ENCODE measurements at places on chromosomes 6 and 20.

DNA sequence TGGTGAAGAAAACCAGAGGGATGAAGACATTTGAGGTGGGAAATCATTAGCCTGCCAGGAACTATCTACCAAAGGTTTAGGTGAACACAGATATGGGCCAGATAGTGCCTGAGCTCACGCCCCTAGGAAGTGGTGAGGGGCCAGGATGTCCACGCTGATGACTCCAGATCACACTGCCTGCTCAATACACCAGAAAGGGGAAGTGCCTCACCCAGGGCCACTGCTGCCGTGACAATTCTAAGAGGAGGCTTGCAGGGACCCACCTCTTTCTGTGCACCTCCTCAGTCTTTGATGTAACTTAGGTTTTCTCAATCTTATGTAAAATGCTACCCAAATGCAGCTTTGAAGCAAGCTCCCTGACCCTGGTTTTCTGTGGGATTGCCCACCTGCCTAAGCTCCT lies 5.4 kb upstream of the RAB44 start:
- H3K27ac ChIP-seq: no peak overlapping the region
- DNase-seq: no peak
- peaks cover 6% of the 10 kb centered on the region for H3K36me3 ChIP-seq
- H3K4me3 ChIP-seq: no peak overlapping the region
- peaks cover 19% of the 10 kb centered on the region for H3K4me1 ChIP-seq
- no peaks in the 10 kb centered on the region for H3K27me3 ChIP-seq

DNA sequence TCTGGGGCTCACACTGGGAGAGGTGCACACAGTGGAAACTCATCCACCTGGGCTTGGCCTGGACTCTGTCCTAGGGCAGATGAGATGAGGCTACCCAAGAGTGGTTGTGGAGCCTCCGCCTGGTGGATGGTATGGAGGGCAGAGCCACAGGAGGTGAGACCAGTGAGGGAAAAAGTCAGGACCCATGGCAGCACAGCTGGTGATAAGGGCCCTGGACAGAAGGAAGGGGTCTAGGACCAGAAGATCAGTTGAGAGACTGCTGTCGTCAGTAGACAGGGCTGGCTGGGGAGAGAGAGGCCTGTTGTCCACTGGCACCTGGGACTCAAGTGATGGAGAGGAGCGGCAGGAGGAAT lies 29.8 kb downstream of the PLCG1 start:
- no peaks in the 10 kb centered on the region for H3K27me3 ChIP-seq
- DNase-seq: no peak
- H3K27ac ChIP-seq: no peak overlapping the region
- H3K36me3 ChIP-seq: peaks cover 95% of the 10 kb centered on the region
- H3K4me1 ChIP-seq: no peaks in the 10 kb centered on the region
- no peak overlapping the region for H3K4me3 ChIP-seq

GRCh38 chr20:22402550-22402949 lies 181.8 kb downstream of the FOXA2 start:
- no peak overlapping the region for H3K4me3 ChIP-seq
- no peaks in the 10 kb centered on the region for H3K4me1 ChIP-seq
- H3K27ac ChIP-seq: no peak overlapping the region
- no peak for DNase-seq
- H3K27me3 ChIP-seq: no peaks in the 10 kb centered on the region

DNA sequence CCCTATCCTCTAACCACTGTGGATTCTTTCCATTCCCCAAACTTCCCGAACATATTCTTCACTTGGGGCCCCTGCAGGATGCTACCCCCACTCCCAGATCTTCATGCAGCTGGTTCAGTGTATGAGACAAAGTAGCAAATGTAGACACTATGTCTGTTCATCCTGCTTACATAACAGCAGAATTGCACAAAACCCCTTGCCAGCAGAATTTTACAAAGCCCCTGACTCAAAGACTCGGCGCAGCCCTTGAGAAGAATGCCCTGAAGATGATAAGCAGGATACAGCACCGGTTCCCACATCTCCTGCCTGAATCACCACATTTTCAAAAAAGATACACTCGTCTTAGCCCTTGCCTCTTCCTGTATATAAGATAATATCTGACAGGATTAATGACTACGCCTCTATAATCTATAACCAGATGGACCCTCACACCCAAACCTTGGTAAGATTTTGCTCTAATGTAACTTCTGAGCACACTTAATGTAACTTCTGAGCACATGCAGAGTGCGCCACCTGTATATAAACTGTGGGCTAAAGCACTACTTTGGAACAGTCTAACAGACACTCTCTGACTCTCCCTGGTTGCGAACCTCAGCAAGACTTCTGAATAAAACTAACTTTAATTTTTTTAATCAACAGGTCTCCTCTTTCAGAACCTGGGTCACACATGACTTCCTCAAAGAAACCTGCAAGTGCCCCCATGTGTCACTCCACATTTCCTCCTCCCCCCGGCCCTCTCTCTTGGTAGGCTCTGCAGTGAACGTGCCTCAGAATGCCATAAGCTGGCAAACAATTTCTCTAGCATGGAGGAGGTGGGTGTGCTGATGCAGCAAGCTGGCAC lies 28.7 kb downstream of the RALGAPA2 start:
- H3K27ac ChIP-seq: no peak overlapping the region
- no peak for DNase-seq
- H3K36me3 ChIP-seq: peaks cover 7% of the 10 kb centered on the region
- no peak overlapping the region for H3K4me3 ChIP-seq
- H3K27me3 ChIP-seq: no peaks in the 10 kb centered on the region

DNA sequence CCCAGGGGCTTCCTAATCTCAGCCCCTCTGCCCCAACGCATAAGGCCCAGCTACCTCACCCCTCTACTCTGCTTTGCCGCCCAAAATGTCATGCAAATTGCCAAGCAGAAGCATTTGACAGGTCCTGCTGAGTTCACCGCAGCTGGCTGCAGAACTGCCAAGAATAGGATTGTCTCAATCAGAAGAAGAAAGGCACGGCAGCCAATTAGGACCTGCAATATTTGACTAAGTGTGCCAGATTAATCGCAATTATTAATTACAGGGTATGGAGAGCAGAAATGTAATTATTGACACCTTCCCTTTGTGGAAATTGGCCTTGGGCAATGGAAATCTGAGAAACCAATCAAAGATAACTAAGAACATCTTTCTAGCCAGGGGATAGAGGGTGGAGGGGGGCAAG lies 318.6 kb downstream of the LRFN2 start:
- H3K4me1 ChIP-seq: no peaks in the 10 kb centered on the region
- H3K27me3 ChIP-seq: no peaks in the 10 kb centered on the region
- no peaks in the 10 kb centered on the region for H3K36me3 ChIP-seq
- no peak overlapping the region for H3K4me3 ChIP-seq
- no peak for DNase-seq
- H3K27ac ChIP-seq: no peak overlapping the region

- no peak for DNase-seq
- H3K4me3 ChIP-seq: no peak overlapping the region
- H3K27ac ChIP-seq: no peak overlapping the region
- peaks cover 5% of the 10 kb centered on the region for H3K4me1 ChIP-seq
- no peaks in the 10 kb centered on the region for H3K27me3 ChIP-seq
Observed at GRCh38 chr6:166317261-166318212, 9.3 kb upstream of the PRR18 start.

DNA sequence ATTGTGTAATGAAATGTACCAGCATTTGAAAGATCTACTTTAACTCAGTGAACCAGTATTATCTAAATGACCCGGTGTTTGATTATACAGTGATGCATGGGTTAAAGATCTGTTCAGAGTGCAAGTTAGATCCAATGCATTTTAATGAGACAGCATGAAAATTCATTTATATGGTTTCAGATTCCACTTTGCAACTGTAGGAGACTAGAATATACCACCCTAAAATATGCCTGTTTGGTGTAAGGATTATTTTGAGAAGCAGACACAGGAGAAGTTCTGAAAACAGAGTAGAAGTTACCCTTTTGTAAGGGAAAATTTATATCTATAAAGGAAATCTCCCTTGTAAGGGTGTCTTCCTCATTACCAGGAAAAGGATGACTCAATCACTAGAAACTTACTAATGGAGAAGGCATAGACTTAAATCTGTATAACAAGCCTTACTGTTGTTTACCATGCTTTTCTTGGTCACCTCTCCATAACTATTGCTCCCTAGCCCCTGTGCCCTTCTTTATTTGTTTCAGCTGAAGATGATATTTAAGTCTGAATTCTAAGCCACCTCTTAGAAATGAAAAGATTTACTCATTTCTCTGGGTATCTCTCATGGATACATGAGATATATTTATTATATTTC lies 105.4 kb downstream of the NCOA3 start:
- H3K4me1 ChIP-seq: no peaks in the 10 kb centered on the region
- H3K36me3 ChIP-seq: no peaks in the 10 kb centered on the region
- H3K27ac ChIP-seq: no peak overlapping the region

GRCh38 chr6:140441256-140441655 lies 1066.8 kb upstream of the CITED2 start:
- no peaks in the 10 kb centered on the region for H3K27me3 ChIP-seq
- no peak overlapping the region for H3K4me3 ChIP-seq
- peak overlapping the region; percentile 54 for H3K27ac ChIP-seq
- peaks cover 13% of the 10 kb centered on the region for H3K4me1 ChIP-seq
- H3K36me3 ChIP-seq: no peaks in the 10 kb centered on the region

- H3K36me3 ChIP-seq: peaks cover 54% of the 10 kb centered on the region
- no peak for DNase-seq
- H3K27ac ChIP-seq: no peak overlapping the region
- H3K4me1 ChIP-seq: no peaks in the 10 kb centered on the region
Observed at GRCh38 chr6:15518057-15518456, 144.8 kb downstream of the DTNBP1 start.

DNA sequence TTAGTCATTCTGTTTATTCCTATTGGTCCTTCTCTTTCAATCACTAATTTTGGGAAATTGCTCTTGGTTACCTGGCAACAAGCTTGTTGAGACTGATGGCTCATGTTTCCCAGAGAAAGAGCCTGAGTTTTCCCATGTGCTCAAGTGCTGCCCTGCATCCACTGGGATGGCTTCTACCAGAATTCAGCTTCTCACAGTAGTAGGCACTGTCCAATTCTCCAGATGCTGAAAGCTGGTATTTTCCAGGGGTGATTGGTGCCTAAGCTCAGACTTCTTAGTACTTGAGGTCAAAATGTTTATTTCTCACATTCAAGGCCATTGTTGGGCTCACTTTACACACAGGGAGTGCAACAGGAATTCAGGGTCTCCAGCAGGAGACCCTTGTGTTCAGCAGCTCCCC lies 29.1 kb upstream of the SLC2A12 start:
- H3K4me1 ChIP-seq: no peaks in the 10 kb centered on the region
- no peak overlapping the region for H3K4me3 ChIP-seq
- H3K36me3 ChIP-seq: no peaks in the 10 kb centered on the region
- no peak overlapping the region for H3K27ac ChIP-seq
- no peak for DNase-seq

GRCh38 chr6:23403460-23403859 lies 722.6 kb upstream of the NRSN1 start:
- no peak overlapping the region for H3K27ac ChIP-seq
- no peaks in the 10 kb centered on the region for H3K36me3 ChIP-seq
- no peaks in the 10 kb centered on the region for H3K4me1 ChIP-seq
- no peaks in the 10 kb centered on the region for H3K27me3 ChIP-seq
- DNase-seq: no peak
- no peak overlapping the region for H3K4me3 ChIP-seq

DNA sequence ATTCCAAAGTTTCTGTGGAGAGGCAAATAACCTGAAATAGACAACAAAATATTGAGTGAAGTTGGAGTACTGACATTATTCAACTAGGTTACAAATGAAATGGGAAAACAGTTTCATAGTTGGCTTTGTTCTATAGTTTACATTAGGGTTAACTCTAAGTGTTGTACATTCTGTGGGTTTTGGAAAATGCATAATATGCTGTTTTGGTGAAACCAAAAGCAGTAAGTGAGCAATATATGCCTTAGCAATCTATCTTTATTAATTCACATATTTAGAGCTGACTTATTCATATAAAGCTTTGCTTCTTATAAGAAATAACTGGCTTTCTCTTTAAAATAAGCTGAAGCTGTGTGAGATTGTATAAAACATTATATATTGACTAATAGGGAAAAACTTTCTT lies 157.5 kb upstream of the AHI1 start:
- no peaks in the 10 kb centered on the region for H3K36me3 ChIP-seq
- no peak overlapping the region for H3K27ac ChIP-seq
- no peak overlapping the region for H3K4me3 ChIP-seq

- no peaks in the 10 kb centered on the region for H3K4me1 ChIP-seq
- H3K36me3 ChIP-seq: no peaks in the 10 kb centered on the region
- H3K4me3 ChIP-seq: no peak overlapping the region
- DNase-seq: no peak
- no peaks in the 10 kb centered on the region for H3K27me3 ChIP-seq
- H3K27ac ChIP-seq: no peak overlapping the region
Observed at GRCh38 chr6:107803957-107804356, 20.2 kb downstream of the SCML4 start.

GRCh38 chr6:131083687-131084086 lies 20.6 kb upstream of the EPB41L2 start:
- no peak overlapping the region for H3K27ac ChIP-seq
- no peaks in the 10 kb centered on the region for H3K27me3 ChIP-seq
- no peaks in the 10 kb centered on the region for H3K4me1 ChIP-seq
- no peaks in the 10 kb centered on the region for H3K36me3 ChIP-seq

- DNase-seq: no peak
- H3K36me3 ChIP-seq: no peaks in the 10 kb centered on the region
- no peaks in the 10 kb centered on the region for H3K27me3 ChIP-seq
Observed at GRCh38 chr20:48763216-48763914, 64.4 kb downstream of the PREX1 start.

GRCh38 chr20:57215826-57216471 lies 50.5 kb downstream of the BMP7 start:
- no peaks in the 10 kb centered on the region for H3K27me3 ChIP-seq
- H3K27ac ChIP-seq: no peak overlapping the region
- no peaks in the 10 kb centered on the region for H3K36me3 ChIP-seq
- H3K4me1 ChIP-seq: peaks cover 10% of the 10 kb centered on the region

DNA sequence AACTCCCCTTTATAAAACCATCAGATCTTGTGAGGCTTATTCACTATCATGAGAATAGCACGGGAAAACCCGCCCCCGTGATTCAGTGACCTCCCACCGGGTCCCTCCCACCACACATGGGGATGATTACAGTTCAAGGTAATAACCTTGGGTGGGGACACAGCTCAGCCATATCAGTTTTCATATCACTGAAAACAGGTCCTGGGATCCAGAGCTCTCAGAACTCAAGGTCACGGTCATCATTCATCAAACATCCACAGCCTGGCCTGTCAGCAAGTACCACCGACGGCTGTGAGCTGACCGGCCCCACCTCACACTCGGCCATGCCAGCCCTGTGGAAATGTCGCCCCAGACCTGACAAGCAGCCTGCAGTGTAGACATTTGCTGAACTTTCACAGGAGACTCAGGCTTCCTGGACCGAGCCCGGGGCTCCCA lies 14.1 kb upstream of the FRMD1 start:
- DNase-seq: no peak
- peaks cover 1% of the 10 kb centered on the region for H3K4me1 ChIP-seq
- no peaks in the 10 kb centered on the region for H3K27me3 ChIP-seq

- no peak for DNase-seq
- no peaks in the 10 kb centered on the region for H3K27me3 ChIP-seq
- H3K36me3 ChIP-seq: no peaks in the 10 kb centered on the region
- no peaks in the 10 kb centered on the region for H3K4me1 ChIP-seq
- no peak overlapping the region for H3K27ac ChIP-seq
Observed at GRCh38 chr20:24235296-24236175, 233.9 kb upstream of the SYNDIG1 start.

- H3K4me3 ChIP-seq: no peak overlapping the region
- no peaks in the 10 kb centered on the region for H3K4me1 ChIP-seq
Observed at GRCh38 chr6:73064266-73064665, 161.0 kb downstream of the KHDC1L start.

- H3K4me1 ChIP-seq: peaks cover 23% of the 10 kb centered on the region
- H3K27ac ChIP-seq: no peak overlapping the region
- no peaks in the 10 kb centered on the region for H3K27me3 ChIP-seq
Observed at GRCh38 chr6:43801495-43802181, 31.6 kb downstream of the VEGFA start.

- peak overlapping the region; percentile 69 for H3K27ac ChIP-seq
- DNase-seq: no peak
Observed at GRCh38 chr6:143743301-143744166, 65.8 kb downstream of the PHACTR2 start.

Measured in right atrium auricular region (tissue), 2 donors.